Stimulated activated CD4-positive, alpha-beta T cell treated with anti-CD3 and anti-CD28 coated beads, Interleukin-4, amount 100 ng/mL, for 1 hour (primary cell): ENCODE measurements at places on chromosomes 6 and 20.

- DNase-seq, result no peak
These were observed 1.9 kb downstream of the ACTL10 start for GRCh38 chr20:33668466-33669155.

DNA sequence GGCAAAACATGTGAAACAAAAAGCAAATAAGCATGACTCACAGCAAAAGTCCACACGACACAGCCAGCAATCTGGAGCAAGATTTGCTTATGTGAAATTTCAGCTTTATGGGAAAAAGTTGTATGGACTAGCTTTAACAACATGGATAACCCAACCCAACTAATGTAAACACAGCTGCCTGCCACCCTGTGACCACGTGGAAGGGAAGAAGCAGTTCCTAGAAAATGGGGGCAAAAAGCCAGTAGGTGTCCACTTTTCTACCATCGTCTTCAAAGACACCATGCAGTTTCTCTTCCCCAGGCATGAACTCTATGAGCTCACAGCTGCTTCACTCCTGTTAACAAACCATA, 425.4 kb upstream of the RNF217 start:
- no peak for DNase-seq

DNA sequence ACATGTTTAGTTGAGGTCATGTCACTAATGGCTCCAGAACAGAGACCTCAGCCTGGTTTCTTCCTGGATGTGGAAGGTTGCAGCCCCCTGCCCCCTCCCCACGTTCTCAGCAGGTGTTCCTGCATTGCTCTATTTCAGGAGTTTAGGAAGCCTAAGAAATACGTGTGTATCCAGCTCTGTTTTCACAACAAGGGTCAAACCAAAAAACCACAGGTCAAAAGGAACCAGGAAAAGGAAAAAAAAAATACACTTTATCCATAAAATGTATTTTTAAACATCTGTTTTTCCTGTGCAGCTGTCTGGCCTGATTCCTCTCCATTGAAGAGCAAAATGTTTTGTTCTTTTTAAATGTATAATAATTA, 107.9 kb upstream of the PLEKHG1 start:
- no peak for DNase-seq

- DNase-seq, result no peak
These were observed 26.9 kb downstream of the MARCKS start for GRCh38 chr6:113884011-113884410.

DNA sequence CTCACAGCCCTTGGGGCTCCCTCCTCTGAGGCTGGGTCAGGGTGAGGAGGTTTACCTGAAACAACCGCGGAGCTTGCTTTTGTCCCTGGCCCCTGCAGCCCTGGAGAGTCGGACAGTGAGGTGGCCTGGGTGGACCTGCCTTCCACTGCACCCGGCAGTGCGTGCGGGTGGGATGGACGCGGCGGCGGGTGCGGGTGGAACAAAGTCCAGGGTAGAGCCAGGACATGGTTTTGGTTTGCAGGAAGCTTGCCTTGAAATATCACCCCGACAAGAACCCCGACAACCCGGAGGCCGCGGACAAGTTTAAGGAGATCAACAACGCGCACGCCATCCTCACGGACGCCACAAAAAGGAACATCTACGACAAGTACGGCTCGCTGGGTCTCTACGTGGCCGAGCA, 27.1 kb downstream of the UCKL1 start:
- DNase-seq, result no peak

GRCh38 chr6:21123507-21124436, 469.8 kb upstream of the SOX4 start:
- DNase-seq, result no peak

DNA sequence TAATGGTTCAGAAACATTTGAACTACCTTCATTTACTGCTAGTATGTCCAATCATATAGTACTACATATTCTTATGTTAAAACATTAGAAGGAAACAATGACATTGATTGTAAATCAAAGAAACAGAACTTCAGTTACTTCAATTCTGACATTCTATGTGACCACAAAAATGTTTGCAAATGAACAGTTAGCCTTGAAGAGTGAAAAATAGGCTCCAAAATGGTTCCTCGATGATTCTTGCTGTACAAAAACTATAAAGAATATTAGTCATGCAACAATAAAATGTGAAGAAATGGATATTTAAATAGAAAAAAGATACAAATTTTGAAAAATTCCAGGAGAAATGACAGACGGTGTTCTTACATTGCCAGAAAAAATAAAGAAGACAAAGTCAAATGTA, 686.9 kb downstream of the BCKDHB start:
- no peak for DNase-seq

DNA sequence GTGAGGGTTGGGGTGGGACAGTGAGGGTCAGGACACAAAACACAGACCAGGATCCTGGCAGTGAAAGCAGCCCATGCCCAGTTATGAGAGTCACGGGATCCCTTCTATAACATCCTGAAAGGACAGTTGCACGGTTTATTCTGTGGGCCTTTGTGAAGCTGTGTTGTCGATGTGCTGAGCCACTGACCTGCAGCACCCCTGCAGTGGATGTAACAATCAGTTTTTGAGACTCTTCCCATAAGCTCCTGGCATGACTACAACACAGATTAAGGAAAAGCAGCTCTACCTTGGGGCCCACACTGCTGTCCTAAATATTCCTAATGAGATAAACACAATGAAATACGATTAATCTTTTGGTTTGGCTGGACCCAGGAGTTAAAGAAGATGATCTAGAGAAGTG, 3.7 kb downstream of the PYGB start:
- no peak for DNase-seq

- DNase-seq, result no peak
These were observed 103.9 kb downstream of the CTNNBL1 start for GRCh38 chr20:37797669-37798175.

DNA sequence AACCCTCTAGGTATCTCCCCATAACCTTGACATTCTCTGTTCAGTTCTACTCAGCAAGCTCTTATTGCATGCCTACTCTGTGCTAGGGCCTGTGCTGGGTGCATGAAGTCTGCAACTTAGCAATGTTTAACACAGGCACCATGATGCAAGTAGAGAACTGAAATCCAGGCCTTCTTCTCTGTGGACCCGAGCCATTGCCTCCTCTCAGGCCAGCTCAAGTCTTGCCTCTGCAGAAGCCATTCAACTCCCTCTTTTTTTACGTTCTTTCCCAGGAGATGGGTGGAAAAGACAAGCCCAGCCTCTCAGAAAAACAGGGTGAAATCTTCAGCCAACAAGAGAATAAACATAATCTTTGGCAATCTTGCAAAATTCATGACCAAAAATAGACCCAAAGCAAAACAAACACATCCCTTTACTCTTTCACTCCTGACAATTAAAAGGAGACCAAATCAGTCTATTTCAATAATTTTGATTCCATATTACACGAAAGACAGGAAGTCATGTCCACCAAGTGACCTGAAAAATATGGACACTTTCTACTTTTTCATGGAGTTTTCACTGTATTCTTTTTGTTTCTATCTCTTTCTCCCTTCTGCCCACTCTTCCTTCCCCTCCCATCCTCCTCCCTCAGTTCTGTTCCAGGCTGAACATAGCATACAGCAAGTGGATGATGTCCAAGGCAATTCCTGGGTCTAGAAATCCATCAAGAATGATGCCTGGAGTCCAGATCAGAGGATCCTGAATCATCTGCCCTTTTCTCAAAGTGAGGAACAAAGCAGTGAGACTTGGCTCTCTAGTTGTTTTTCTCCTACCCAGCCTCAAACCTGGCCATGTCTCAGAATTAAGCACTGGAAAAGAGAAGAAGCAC, 45.4 kb upstream of the MOCS1 start:
- DNase-seq, result no peak

GRCh38 chr6:104954190-104954797, 2.6 kb upstream of the LIN28B start:
- DNase-seq, result no peak

DNA sequence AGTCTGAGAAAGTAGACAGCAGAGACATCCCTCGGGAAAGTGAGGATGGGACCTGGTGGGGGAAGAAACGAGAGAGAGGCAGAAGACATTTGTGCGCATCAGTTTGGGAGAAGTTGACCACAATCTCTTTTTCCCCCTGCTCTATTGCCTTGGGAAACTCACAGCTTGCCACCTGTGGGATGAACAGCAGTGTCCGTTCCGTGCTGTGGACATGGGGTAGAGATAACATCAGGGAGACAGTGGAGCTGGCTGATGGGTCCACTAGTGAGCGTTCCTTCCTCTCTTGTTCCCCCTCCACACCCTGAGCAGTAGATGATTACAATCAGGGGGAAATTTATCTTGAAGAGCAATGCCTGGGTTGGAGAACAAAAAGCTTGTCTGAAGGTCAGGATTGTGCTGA, 21.8 kb upstream of the RNF182 start:
- DNase-seq, result no peak

DNA sequence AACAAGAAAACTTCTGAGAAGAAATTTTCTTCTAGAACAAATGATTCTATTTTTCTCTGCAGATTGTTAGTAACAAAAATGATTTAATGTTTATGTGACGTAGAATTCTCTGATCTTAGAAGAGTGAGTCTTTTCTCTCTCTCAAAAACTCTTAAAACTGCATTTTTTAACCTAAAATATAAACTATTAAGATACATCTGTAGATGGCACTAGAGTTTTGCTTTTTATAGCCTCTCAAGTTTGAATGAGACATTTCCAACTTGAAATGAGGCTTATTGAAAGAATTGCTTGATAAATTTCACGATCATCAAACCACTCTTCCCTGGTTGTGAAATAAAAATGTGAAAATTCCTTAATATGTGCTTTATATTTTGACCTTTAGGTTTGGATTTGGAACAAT, 53.8 kb downstream of the PHF3 start:
- no peak for DNase-seq

GRCh38 chr6:113011801-113012200, 664.7 kb downstream of the RFPL4B start:
- no peak for DNase-seq

DNA sequence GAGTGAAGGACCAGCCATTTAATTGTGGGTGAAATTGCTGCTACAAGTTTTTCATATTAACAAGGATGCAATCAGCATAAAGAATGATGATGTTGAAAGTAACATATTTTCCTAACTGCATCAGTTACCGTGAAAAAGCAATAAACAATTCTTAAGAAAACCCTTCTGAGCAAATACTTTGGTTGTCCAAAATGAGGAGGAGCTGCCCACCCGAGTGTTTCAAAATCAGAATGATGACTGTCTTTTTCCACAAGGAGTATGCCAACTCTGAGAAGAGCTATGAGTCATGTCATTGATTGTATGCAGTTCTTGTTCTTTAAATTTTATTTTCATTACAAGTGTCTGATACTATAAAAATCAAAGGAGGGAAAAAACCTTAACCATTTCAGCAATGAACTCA, 470.5 kb downstream of the COL12A1 start:
- DNase-seq, result no peak

GRCh38 chr6:116450769-116451740, 10.1 kb upstream of the CALHM6 start:
- no peak for DNase-seq

GRCh38 chr6:130148181-130148580, 74.6 kb downstream of the SAMD3 start:
- DNase-seq, result no peak

DNA sequence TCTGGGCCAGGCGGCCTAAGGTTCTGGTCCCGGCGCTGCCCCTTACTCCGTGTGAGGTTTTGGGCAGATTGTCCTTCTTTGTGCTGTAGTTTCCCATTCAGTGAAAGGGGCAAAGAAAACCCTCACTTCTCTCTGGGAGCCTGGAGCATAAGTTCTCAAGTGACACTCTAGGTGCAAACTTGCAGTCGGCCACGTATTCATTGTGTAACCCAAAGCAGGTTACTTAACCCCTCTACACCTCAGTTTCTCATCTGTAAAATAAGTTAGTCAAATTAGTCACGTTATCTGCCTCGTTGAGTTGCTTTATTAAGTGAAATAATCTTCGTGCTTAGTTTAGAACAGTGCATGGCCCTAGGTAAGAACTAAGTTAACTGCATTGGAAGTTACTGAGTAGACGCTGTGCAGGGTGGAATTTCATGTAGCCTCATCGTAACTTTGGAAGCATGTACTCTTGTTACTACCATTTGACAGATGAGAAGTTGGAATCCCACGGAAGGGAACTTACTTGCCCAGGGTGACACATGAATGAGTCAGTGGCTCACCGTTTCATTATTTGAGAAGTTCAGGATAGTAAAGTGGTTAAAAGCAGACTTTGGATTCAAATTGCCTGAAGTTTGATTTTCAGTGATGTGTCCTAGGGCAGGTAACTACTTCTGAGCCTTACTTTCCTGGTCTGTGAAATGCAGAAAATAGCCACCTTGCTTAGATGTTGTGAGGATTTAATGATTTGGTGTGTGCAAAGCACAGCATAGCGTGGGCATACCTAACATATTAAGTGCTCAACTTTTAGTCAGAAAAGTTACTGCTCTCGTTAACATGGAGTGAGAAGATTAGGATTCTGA, 556 bp upstream of the MROH8 start:
- no peak for DNase-seq

DNA sequence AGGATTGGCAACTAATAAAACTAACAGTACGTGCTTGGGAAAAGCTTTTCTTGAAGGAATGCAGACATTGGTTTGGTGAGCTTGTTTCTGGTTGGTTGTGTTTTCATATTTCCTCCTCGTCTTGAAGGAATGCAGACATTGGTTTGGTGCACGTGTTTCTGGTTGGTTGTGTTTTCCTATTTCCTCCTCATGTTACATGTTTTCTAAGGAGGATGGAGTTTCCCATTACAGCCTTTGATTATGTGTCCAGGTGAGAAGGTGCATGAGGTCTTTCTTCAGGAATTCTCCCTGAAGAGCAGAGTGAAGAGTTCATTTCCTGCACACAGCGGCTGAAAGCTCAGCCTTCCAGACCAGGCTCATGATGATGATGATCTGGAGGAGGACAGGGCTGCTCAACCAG, 190.6 kb downstream of the SMOC2 start:
- DNase-seq, result no peak

DNA sequence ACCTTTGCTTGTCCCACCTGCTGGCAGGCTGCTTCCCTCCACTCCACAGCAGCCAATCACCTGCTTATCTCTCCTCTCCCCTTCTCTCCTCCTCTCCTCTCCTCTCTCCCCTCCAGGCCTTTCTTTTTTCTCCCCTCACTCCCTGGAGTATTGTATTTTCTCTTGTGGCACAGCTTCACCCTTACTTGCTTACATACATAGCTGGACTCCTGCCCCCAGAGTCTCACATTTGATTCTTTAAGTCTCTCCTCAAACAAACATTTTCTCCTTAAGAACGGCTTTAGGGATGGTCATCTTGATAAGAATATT, 3.6 kb upstream of the LY86 start:
- DNase-seq, result no peak

DNA sequence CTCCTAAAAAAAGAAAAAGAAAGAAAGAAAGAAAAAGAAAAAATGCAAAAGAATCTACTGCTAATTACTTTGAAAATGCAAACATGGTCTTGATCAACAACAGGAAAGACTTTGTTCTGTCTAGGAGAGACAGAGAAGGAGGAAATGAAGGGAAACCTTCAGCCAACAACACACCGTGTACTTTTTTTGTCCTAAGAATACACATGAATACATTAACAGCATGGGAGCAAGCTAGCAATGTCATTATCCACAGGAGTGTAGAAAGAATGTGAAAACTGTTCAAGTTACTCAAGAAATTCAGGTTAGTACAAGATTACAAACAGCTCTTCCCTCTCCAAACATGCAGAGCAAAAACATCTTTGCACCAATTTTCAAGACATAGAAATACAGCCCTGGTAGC, 326.3 kb downstream of the UBE3D start:
- DNase-seq, result no peak

GRCh38 chr6:15244620-15245360, 1.1 kb upstream of the JARID2 start:
- DNase-seq, result peak; percentile 63
